ENCODE measurements at places on chromosomes 5 and 9.

GRCh38 chr9:90523958-90524357, 118.7 kb downstream of the DIRAS2 start:
- no peak for DNase-seq

- peak; percentile 85 for DNase-seq
Measured at GRCh38 chr9:121322037-121322736, 47.9 kb downstream of the STOM start.

DNA sequence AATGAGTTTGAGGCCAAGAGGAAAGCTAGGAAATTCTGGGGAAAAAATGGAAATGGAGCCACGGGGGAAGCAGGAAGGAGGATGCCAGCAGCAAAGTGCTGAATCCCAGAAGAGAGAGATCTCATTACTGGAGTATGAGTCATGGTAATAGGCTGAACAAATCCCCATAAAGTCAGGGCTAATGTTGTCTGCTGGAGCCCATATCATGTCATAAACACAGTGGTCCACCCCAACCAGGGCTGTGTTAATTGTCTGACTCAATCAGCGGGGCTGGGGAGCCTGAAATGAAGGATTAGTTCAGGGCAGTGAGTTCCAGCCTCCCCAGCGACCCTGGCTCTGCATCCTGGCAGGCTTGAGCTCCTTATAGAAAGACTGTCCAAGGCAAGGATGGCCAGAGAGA, 68.8 kb downstream of the TLR4 start:
- DNase-seq, result peak; percentile 14

- no peak for DNase-seq
Measured at GRCh38 chr5:170813231-170813630, 29.7 kb downstream of the GABRP start.

DNA sequence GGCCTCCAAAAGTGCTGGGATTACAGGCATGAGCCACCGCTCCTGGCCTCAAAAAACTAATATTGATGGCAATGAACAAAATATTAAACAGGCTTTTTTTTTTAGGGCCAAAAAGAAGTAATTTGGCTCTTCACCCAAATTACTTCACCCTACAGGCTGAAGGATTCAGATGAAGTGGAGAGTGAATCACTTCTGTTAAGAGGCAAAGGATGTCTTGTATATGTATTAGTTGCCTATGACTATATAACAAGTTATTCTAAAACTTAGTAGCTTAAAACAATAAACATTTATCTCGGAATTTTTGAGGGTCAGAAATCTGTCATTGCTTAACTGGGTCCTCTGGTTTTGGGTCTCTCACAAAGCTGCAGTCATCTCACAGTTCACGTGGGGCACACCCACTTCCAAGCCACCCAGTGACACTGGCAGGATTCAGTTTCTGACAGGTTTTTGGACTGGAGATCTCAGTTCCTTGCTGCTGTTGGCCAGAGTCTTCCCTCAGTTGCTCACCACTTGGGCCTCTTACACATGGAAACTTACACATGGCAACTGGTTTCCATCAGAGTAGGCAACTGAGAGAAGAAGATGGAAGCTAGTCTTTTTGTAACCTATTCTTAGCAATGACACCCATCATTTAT, 66.7 kb downstream of the IQGAP2 start:
- no peak for DNase-seq

GRCh38 chr5:138603249-138603920, 28.2 kb upstream of the HSPA9 start:
- DNase-seq, result no peak

DNA sequence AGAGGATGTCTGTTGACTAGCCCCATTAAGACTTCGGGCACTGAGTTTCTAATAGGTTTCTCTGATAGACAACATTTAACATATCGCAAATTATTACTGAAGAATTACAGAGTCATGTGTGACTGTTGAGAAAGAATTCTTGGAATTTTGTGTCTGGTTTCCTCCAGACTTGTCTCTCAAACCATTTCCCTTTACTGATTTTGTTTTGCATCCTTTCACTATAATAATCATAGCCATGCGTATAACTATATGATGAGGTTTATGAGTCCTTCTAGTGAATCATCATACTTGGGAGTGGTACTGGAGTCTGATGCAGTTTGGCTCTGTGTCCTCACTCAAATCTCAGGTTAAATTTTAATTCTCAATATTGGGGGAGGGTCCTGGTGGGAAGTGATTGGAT, 27.0 kb downstream of the ZNF169 start:
- DNase-seq, result no peak

DNA sequence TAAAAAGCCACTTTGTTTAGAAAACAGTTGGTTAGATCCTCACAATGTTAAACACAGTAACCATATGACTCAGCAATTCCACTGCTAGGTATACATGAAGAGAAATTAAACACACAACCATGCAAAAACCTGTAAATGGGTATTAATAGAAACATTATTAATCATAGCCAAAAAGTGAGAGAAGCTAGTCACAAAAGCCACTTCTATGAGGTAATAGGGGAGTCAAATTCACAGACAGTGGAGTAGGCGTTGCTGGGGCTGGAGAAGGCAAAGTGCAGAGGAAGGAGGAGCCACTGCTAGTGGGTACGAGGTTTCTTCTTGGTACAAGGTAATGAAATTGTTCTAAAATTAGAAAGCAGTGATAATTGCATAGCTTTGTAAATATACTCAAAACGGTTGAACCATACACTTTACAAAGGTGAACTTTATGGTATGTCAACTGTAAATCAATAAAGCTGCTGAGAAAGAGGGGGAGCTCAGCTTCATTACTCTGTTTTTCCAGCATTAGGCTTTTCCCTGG, 364.4 kb downstream of the GADD45G start:
- peak; percentile 43 for DNase-seq

DNA sequence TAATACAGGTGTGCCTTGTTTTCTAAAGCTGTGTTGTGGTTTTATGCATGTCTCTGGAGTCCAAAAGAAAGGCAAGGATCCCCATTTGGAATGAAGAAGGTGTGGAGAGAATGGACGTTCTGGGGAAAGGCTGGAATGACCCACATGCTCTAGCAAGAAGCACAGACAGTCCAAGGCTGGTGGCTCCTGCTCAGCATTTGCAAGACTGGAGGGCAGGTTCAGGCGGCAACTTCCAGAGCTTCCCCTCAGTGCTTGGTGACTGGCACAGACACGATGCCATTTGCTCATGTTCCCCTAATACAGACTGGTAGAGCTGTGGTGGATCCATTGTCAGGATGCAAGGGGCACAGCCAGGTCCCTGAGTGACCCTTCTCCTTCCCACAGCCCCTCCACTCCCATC, 8.2 kb downstream of the SLC22A4 start:
- DNase-seq, result no peak

DNA sequence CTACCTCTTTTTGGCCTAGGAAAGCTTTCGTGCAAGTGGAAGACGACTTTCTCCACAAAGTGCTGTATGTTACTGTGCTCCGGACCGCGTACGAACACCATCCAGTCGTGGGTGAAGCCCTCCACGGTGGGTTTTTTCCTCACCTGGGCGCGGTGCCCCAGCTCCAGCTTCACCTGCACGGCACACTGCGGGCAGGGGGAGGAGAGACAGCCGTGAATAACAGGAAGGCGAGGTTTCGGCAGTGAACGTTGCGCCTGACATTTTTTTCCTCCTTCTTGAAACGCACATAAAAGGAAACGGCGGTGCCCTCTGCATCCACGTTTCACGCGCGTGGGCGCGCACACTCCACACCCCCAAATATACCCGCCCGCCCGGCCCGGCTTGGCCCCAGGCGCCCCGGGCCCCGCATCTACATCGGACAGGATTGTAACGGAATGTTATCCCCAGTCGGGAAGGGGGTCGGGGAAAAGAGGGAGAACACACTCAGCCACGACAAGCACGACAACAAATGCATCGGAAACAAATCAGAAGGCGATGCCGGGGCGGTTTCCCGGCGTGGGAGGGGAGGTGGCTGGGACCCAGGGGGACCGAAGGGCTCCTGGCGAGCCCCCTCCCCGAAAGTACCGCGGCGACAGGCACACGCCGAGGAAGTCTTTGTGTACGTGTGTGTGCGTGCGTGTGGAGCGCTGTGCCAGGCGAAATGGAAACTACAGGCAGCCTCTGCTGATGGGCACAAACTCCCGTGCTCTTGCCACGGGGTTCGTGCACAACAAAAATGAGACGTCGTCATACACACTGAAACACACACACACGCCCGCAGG, 1.4 kb downstream of the MLLT3 start:
- DNase-seq, result peak; percentile 35

DNA sequence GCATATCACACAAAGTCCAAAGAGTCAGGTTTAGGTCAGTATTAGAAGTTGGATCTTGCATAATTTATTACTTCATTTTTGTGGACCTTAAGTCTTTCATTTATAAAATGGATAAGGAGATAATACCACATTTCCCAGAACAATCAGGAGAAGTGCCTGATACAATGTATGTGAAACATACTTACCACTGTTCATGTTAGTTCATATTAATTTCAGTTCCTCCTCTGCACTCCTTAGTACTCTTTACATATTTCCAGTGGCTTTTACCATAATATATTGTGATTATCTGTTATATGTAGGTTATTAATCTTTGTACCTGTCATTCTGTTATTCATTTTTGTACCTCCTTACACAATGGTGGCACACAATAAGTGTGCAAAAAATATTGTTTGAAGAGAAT, 214.4 kb downstream of the ARL15 start:
- DNase-seq, result no peak

DNA sequence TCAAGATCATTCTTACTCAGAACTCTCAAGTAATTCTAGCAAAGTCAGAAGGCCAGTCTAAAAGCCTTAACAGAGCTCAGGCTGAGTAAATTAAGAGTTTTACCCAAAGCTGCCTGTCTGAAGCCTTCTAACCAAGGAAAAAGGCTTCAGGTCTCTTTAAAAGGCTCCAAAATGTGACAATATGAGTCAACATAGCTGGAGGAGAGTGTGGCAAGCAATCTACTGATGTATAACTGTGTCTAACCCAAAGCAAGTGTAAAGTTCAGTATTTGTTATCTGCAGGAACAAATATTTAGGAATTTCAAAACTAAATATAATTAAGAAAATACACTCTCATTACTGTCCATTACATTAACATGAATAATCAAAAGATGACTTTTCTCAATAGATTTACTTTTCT, 11.0 kb downstream of the ZBTB5 start:
- no peak for DNase-seq

- no peak for DNase-seq
Measured at GRCh38 chr5:51389288-51389576, 6.0 kb downstream of the ISL1 start.

GRCh38 chr9:6142799-6143454, 72.7 kb upstream of the IL33 start:
- DNase-seq, result no peak

- DNase-seq, result no peak
Measured at GRCh38 chr5:128216860-128217531, 133.4 kb downstream of the SLC12A2 start.

DNA sequence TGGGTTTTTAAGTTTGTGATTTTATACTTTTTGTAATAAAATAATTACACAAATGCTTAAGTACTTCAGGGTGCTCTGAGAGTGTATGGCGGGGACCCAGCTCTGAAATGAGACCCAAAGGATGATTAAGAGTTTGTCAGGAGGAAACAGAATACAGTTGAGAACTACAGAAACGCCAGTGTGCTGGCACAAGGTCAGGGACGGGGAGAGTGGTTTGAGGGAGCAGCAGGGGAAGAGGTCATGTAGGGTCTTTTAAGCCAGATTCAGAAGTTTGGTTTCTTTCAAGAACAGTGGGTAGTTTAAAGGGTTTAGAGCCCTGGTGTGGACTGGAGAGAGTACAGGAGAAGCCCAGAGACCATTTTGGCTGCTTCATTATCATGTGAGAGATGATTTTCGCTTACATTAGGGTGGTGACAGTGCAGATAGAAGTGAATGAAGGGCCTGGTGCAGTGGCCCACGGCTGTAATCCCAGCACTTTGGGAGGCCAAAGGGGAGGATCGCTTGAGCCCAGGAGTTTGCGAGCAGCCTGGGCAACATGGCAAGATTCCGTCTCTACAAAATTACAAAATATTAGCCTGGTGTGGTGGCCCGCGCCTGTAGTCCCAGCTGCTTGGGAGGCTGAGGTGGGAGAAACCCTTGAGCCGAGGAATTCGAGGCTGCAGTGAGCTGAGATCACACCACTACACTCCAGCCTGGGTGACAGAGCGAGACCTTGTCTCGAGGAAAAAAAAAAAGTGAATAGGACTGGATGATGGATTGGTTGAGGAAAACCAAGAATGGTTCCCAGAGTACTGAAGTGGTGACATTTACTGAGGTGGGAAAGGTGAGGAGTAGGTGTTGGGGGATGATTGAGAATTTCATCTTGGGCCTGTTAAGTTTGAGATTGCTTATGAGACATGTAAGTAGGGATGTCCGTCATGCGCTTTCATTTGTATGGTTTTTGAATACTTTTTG, 1.4 kb upstream of the ETF1 start:
- no peak for DNase-seq

- DNase-seq, result no peak
Measured at GRCh38 chr9:35515766-35516165, 25.9 kb downstream of the RUSC2 start.

- DNase-seq, result no peak
Measured at GRCh38 chr9:107627781-107628180, 138.2 kb upstream of the KLF4 start.

GRCh38 chr9:124251605-124252378, 6.0 kb upstream of the NEK6 start:
- peak; percentile 71 for DNase-seq

DNA sequence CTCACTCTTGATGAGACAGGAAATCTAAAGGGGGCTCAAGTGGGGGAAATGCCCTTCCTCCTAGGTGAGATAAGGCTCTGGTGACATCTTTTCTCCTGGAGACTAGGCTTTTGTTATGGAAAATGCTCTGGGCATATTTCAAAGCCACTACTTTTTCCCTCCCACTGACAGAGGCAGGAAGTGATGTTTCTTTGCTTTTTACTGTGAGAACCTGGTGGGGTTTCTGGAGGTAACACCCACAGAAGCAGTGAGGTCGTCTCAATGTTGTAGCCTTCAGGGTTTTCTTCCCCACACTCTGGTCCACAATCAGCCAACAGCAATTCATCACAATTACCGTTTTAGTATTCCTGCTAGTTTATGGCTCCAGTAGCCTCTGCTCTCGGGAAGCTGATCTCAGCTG, 41.4 kb upstream of the FAM240B start:
- DNase-seq, result no peak

- DNase-seq, result no peak
Measured at GRCh38 chr9:121368745-121369144, 1.3 kb downstream of the STOM start.

DNA sequence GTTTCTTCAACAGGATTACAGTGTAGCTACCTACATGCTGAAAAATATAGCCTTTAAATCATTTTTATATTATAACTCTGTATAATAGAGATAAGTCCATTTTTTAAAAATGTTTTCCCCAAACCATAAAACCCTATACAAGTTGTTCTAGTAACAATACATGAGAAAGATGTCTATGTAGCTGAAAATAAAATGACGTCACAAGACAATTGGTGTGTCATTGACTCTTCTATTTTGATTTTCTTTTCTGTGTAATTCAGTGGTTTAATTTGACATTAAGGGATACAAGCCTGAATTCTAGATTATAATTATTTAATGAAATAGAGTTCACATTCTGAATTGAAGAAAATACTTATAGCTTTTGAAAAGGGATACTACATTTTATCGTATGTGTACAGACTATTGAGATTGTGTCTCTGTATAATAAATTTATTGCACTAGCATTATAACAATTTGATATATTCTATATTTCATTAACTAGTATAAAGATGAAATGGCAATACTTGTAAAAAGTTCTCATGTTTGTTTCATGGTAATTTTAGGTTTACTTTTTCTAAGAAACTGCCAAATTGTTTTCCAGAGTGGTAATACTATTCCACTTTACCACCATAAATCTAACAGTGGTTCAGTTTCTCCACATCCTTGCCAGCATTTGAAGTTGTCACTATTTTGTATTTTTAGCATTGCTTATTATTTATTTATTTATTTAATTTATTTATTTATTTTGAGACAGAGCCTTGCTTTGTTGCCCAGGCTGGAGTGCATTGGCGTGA, 18.7 kb downstream of the ANXA1 start:
- DNase-seq, result no peak

Measured in hepatic stellate cell (primary cell).